ENCODE measurements at places on chromosomes 5 and 9.

DNA sequence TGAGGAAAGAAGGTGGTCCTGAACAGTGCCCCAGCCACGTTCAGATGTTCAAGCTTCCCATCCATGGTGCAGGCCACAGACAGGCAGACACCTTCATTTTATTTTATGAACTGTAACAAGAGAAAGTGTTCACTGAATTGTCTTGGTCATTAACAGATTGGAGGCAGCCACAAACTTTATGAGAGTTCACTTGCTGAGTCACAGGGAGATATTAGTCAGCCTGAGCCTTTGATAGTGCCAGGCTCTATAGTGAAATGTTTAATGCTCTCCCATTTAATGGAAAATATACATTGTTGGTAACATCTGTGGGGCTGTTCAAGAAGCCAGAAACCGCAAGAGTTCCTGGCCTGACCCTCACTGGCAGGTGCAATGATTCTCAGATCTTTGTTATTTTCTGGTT, 237.0 kb downstream of the TENT4A start:
- DNase-seq: no peak

DNA sequence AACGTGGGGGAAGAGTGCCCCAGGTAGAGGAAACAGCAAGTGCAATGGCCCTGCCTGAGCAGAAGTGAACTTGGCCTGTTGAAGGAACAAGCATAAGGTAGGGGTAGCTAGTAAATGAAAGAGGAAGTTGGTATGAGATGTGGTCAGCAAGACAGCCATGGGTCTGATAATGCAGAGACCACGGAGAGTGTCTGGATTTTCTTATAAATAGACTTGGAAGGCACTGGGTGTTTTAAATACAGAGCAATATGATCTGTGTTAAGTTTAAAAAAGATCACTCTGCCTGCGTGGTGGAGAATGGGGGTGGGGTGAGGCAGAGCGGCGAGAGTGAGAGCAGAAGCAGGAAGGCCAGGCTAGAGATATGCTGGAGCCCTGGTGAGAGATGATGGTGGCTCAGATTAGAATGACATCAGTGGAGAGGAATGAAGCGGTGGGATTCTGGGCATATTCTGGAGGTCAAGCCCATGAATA, 4.2 kb downstream of the ADAM19 start:
- DNase-seq: peak; percentile 58

DNA sequence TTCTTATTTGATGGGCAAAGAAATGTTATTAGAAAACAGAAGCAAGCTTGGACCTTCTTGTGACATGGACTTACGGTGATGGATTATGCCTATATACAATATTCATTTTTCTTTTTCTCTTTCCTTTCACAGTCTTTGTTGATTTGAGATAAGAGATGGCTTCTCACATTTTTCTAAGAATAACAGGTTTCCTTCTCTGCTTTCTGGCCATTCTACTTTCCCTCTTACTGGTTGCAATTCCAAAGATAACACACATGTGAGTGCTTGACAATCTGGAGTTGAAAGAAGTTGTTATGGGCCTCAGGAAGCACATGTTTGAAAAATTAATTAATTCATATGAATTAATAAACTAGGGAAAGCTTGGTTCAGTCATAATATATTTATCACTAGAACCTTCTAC, 89.8 kb upstream of the RPS23 start:
- DNase-seq: no peak

GRCh38 chr5:151227918-151228447, 4.1 kb upstream of the CCDC69 start:
- DNase-seq: no peak

GRCh38 chr9:95073918-95074317, 243.6 kb downstream of the FANCC start:
- DNase-seq: no peak

GRCh38 chr9:83986765-83987401, 6.3 kb downstream of the RMI1 start:
- DNase-seq: no peak

DNA sequence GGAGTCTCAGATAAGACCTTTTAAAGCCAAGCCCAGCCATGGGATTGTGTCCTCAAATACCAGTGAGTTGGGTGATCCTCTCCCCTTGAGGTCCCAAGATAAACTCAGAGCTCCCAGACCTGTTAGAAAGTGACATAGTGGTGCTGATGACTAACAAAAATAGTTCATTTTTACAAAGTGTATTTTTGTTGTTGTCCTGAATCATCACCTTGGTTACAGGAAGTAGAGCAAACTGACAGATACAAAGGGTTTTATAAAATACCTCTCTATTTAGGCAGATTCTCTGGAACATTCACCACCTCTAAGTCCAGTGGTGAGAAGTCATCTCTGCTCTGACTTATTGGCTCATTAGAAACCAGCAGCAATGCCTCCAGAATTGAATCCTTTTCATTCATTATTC, 259.3 kb downstream of the CEMIP2 start:
- DNase-seq: no peak

DNA sequence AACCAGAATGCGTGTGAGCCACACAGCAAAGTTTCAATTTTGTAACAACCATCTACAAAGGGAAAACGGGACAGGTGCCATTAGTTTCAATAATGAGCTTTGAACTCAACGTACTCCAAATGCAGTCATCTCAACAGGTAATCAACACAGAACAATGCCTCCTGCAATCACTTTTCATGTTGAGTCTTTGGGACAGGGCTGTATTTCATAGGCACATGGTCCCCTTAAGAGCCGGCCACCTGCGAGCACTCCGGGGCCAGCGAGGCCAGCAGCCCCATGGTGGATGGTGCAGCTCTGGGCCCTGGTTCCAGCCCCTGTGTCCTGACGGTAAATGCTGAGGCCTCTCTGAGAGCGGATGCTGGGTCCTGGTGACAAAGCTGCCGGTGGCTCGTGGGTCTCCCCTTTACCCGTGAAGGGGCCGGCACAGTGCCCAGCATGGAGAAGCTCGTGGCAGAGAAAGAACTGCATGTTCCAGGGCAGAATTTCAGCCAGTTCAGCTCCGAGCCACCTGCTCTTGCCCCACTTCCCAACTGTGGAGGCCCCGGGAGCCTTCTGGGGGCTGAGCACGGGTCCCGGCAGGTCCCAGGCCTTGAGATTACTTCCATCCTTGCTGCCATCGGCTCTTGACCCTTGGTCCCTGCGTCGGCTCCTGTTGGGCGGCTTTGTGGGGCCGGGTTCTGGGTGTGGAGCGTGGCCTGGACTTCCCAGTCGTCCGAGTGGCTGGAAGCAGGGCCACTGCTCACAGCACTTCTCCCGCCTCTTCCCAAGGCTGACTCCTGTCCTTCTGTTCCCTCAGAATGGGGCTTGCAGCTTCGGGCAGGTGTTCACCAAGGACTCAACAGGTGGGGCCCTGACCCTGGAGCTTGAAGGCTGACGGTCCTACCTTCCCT, 26.1 kb upstream of the RNU6ATAC start:
- DNase-seq: no peak

GRCh38 chr5:98839469-98840383, 66.3 kb downstream of the RGMB start:
- DNase-seq: peak; percentile 30

DNA sequence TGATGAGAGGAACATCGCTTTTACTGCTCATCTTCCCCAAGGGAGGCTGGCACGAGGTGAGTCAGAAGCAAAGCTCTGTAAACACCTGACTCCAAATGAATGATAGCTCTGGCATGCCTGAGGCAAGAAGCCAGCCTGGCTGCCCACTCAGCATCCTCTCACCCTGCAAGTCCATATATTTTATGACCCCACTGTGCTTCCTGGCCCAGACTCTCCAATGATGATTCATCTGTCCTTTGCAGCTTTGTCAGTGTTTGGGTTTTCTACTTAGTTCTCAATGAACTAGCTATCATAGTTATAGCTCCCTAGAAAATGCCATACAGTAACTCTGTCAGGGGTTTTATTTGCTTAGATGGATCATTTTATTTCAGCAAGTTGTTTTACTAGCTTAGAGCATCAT, 52.1 kb upstream of the FSTL4 start:
- no peak for DNase-seq

- peak; percentile 49 for DNase-seq
Measured at GRCh38 chr9:133134388-133135145, 13.5 kb upstream of the RALGDS start.

GRCh38 chr5:116766470-116766947, 191.9 kb upstream of the SEMA6A start:
- no peak for DNase-seq

- no peak for DNase-seq
Measured at GRCh38 chr5:77751328-77752023, 24.7 kb downstream of the TBCA start.

DNA sequence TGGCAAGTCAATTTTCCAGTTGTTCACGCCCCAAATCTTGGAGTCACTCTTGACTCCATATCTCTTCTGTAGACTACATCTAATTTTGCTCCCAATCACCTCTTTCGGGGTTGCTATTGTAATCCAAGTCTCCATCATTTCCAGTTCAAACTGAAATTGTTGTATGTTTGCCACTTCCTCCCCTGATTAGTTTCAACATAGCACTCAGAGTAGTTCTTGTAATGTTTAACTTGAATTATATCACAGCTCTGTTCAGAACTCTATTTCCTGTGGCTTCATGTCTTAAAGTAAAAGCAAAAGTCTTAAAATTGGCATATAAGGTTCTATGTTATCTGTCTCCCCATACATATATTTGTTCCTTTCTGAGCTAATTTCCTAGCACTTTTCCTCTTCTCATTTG, 348.5 kb upstream of the RIOK2 start:
- DNase-seq: no peak

DNA sequence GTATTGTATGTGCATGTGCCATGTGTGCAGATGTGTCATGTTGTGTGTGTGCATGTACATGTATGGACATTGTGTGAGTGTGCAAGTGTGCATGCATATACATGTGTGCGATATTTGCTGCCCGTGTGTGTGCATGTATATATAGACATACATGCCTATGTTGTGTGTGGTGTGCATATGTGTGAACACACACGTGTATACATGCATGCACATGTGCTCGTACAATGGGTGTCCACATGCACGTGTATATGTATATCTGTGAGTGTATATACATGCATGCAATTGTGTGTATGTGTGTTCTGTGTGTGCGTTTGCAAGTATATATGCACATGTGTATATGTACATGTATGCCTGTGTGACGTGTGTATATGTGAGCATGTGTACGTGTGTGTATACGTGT, 3.0 kb upstream of the SLC6A18 start:
- DNase-seq: no peak

DNA sequence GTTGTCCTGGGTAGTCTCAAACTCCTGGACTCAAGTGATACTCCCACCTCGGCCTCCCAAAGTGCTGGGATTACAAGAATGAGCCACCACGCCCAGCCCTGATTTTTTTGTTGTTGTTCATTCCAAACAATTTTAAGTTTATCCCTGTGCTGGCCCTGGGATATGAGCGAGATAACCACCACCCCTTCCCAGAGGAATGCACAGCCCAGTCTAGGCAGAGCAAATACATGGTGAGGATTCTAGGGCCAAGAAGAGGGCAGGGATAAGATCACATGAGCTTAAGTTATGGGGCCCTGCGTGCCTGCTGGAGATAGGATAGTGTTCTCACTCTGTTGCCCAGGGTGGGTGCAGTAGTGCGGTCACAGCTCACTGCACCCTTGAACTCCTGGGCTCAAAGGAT, 21.0 kb upstream of the TOR1B start:
- no peak for DNase-seq

GRCh38 chr5:88377705-88378656, 109.3 kb upstream of the TMEM161B start:
- DNase-seq: no peak

DNA sequence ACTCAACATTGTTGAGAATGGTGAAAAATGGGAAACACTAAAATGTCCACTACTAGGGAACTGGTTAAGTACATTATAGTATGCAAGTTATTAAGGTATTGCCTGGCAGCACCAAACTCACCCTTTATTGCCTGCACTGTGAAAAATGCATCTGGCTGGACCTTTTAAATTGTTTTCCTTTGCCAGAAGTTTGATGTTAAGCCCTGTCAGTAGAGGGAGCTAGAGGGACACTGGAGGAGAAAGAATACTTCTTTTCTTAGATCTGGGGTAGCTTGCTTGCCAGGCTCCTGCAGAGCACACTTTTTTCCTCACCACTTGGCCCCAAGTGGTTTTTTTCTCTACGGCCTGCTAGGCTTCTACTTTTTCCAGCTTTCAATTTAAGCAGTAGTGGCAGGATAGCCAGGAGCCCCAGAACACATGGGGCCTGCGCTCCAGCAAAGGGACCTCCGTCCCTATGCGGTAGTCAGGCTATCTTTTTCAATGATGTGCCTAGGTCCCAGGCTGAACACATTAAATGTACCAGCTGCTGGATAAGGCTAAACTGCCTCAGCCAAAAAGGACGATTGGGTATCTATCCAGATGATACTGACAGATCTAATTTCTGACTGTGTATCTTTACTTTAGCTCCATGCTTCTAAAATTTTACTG, 8.0 kb upstream of the HABP4 start:
- peak; percentile 24 for DNase-seq

GRCh38 chr5:139895647-139896046, 100.0 kb downstream of the PSD2 start:
- peak; percentile 6 for DNase-seq

GRCh38 chr5:149133795-149134777, 7.2 kb upstream of the ABLIM3 start:
- DNase-seq: no peak

- DNase-seq: no peak
Measured at GRCh38 chr5:109567374-109568044, 122.2 kb upstream of the MAN2A1 start.

DNA sequence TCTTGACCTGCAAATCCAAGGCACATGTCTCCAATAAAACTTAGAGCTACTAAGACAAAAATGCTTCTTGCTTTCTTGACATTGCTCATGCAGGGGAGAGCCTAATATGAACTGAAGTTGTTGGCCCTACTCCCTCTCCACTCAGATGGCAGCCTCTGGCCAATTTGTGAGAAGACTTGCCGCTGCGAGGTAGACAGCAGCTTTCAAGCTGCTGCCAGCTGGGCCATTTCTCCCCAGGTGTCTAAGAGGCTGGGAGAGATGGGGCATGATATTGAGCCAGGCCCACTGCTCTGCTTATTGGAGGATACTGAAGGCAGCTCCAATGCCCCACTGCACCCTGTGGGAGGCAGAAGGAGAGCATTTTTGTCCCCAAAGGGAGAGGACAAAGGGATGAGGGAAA, 380.5 kb downstream of the RASEF start:
- no peak for DNase-seq

DNA sequence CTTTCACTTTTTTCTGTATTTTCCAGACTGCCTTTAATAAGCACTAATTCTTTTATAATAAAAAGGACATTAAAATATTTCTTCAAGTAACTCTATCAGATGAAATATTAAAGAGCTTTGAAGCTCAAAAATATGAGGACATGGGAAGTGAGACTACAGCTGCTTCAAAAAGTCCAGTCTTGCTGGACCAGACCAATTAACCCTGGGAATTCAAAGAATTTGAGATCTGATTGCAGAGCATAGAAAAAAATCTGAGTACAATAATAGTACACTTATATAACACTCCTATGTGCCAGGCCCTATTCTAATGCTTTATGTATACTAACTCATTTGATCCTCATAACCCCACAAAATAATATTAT, 9.8 kb downstream of the TMEM245 start:
- no peak for DNase-seq

Data from activated naive CD4-positive, alpha-beta T cell treated with anti-CD3 and anti-CD28 coated beads, Interleukin-2, amount 10 ng/mL, durations not matched to agents 7 days and 5 days (primary cell).